NCI-H1436 treated with DMSO at 0.1 percent for 48 hours (cell line): ENCODE measurements at places on chromosomes 16 and 17.

DNA sequence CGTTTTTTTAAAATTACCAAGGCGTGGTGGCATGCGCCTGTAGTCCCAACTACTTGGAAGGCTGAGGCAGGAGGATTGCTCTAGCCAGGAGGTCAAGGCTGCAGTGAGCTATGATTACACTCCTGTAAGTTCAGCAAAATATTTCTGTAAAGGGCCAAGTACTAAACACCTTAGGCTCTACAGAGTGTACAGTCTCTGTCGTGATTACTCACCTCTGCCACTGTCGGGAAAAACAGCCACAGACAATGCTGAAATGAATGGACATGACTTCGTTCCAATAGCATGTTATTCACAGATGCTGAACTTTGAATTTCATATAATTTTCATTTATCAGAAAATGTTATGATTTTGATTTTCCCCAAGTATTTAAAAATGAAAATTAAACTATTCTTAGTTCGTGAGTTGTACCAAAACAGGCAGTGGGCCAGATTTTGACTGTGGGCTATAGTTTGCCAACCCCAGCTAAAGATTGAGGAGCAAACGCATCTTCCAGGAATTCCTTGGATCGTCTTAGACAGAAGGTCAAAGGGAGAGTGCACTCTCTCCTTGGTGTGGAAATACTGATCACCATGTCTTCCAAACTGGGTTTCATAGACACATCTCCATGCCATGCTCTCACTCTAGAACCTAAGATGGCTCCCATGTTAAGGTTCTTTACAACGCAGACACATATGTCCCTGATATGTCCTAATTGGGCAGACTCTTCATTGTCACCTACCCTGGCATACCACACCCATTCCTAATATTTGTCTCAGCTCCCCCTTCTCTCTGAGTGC is 89.5 kb downstream of the MARF1 start:
- DNase-seq: no peak

DNA sequence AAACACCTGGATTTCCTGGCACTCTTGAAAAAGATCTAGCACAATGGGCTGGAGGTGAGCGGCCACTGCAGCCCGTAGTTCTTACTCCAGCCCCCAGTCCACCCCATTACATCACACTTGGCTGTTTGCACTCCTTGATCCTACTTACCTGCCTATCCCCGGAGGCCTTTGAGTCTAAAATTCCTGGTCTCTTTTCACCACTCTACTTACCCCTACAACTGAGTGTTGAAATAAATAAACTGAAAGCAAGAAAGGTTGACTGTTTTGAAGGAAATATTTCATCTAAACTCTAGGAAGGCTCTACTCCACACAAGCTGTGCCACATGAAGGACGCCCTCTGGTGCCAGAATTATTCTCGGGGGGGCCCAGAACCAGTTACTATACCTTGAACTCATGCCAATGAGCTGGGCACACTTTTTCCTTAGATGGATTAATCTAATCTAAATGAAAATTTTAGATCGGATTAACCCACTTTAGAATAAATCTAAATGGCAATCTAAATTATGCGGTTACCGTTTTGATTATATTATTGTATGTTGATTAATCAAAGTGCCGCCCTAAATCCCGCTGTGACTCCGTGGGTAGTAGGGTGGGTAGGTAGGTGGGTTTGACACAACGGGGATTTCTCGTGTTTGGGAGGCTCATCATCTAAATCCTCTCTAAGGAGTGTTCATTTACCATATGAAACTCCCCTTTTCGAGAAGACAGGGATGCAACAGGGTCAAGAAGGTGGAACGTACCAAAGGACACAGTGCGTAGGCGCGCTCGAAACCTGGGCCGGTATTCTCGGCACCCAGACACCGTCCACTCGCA is 651 bp upstream of the EIF1 start:
- DNase-seq: peak; percentile 57

- DNase-seq: no peak
These were observed 17.2 kb downstream of the NT5M start for GRCh38 chr17:17320188-17320910.

GRCh38 chr17:30534938-30535921 is 58.0 kb downstream of the GOSR1 start:
- no peak for DNase-seq

DNA sequence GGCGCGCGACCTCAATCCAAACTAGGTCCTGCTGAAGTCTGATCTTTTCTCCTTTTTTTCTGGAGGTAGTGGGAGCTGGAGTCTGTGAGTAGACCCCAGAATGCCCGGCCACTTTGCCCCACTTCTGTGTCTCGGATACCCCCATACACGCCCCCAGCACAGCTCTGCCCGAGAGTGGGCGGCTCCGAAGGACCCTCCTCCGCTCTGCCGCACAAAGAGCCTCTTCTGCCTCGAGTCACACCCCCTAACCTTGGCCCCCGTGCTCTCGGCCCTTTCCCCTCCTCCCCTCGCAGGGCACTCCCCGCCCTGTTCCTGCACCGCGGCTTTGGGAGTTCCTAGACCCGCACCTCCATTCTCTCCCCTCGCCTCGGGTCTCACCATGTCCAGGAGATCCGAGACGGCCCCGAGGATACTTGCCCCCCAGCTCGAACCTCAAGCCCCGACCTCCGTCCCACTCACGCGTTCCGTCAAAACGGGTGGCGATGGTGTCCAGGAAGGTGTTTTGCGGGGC is 476 bp downstream of the KCNH4 start:
- no peak for DNase-seq

DNA sequence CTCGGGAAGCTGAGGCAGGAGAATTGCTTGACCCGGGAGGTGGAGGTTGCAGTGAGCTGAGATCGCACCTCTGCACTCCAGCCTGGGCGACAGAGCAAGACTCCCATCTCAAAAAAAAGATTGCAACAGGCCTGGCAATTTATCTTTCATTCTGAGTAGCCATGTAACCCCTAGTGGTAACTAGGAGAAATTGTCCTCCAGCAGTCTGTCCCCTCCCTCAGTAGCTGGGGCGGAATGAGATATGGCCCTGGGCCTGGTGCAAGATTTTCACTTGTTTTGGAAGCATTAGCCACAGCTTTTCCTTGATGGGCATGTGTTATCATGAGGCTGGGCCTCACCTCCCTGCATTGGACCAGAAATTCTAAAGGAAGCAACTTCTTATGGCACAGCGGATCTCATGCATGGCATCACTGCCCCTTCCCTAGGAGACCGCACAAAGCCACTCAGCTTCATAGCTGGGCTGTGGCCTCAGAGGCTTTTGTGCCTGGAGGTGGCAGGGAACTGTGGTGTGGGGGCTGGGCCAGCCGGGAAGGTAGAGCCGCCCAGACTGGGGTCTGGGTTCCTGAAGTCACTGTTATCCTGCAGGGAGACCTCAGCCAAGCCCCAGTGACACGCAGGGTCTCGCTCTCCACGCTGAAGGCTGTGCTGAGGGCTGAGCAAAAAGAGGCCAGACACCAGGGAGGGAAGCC is 13.4 kb downstream of the NATD1 start:
- no peak for DNase-seq

DNA sequence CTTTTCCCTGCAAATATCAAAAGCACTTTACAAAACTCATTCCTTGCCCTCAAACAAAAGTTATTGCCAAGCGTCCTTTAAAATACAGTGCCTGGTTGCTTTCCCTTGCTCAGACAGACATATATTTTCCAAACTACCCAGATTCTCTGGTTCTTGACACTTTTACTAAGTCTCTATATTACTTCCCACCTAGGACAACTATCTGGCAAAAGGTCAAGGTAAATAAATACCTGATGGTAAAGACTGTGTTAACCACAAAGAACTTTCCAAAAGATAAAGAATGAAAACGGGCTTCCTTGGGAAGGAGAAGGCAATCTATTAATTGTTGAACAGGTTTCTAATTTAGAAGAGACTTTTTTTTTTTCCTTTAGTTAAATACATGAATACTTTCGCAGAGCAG is 1.9 kb downstream of the HS3ST3A1 start:
- DNase-seq: no peak

DNA sequence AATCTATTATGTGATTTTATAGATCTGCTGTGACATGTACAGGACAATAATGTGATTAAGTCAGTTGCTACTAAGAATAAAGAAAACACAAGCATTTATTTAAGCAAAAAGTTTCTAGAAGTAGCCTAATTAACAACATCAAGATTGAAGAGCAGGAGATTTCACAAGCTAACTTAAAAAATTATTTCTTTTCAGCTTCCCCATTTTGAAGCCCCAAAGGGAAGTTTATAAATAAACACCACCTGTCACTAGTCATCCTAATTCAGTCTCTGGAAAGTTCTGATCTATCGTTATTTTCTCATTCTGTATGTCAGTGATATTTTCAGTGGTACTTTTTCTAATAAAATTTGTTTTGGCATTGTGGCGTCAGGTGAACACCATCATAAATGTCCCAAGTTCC is 8.3 kb downstream of the CAPNS2 start:
- no peak for DNase-seq

DNA sequence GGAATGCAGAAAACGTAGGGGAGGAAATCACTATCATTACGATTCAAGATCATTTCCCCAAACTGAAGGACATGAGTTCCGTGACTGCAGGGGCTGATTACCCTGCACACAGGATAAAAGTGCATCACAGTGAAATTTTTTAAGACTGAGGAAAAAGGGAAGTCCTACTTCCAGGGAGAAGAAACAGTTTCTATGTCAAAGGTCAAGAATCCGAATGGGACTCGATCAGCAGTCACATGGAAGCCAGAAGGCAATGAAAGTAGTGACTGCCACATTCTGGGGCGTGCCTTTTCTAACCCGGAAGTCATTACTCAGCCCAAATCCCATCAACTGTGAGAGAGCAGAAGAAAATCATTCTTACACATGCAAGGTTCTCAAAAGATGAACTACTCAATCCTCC is 12.1 kb downstream of the ZZEF1 start:
- DNase-seq: no peak

GRCh38 chr16:81571592-81572385 is 127.2 kb downstream of the CMIP start:
- DNase-seq: no peak

- DNase-seq: no peak
These were observed 1.8 kb downstream of the SNTB2 start for GRCh38 chr16:69188716-69189115.

GRCh38 chr17:48871035-48871550 is 21.5 kb upstream of the ATP5MC1 start:
- DNase-seq: no peak

- no peak for DNase-seq
These were observed 8.6 kb upstream of the NFATC3 start for GRCh38 chr16:68076560-68076959.

GRCh38 chr16:66405057-66405783 is 21.9 kb upstream of the BEAN1 start:
- DNase-seq: no peak

- no peak for DNase-seq
These were observed 18.8 kb upstream of the TMEM220 start for GRCh38 chr17:10748531-10749181.

DNA sequence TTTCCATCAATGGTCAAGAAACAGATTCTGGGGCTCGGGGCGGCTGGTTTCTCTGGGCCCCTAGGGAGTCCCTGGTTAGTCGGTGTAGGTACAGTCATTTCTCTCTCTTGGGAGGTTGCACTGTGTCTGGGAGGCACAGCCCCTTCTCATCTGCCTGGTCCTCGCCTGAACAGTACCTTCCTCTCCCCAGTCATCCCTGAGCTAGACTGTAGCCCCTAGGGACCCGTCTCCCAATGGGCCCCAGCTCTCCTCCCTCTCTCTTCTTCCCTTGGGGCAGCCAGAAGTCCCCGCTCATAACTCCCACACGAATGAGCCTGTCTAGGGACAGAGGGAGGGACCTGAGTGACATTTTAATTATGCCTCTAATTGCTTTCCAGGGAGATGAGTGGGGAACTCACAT is 20.2 kb upstream of the CPSF4L start:
- peak; percentile 85 for DNase-seq

DNA sequence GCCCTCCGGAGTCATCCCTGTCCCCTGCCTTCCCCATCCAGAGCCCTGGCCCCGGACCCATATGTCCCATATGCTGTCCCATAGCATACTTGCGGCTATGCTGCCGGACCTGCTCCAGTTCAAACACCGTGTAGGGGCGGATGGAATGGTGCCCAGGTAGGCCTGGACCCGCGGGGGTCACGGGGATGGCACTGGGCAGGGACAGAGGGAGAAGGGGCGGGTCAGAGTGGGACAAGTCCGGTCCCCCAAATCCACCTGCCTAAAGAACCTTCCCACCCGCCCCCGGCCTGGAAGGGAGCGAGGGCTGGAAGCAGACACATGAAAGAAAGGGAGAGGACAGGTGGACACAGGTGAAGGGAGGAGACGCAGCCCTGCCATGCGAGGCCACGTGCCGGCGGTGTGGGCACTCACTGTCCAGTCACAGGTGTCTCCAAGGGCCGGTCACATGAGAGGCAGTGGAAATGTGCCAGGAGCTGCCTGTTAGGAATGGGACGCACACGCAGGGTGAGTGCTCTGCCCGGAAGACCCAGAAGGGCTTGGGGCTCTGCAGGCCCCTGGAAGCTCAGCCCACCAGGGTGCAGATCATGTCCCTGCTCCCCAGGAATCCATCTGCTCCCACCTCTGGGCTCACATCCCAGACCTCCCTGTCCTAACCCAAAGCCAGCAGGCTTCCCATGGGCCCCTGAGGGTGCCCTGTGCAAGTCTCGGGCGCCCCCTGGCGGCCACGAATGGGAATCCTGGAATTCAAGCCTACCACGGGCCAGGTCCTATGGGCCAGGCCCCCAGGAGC is 14.0 kb downstream of the UBALD2 start:
- peak; percentile 35 for DNase-seq

- DNase-seq: no peak
These were observed 1.1 kb downstream of the OVCA2 start for GRCh38 chr17:2042933-2043332.

DNA sequence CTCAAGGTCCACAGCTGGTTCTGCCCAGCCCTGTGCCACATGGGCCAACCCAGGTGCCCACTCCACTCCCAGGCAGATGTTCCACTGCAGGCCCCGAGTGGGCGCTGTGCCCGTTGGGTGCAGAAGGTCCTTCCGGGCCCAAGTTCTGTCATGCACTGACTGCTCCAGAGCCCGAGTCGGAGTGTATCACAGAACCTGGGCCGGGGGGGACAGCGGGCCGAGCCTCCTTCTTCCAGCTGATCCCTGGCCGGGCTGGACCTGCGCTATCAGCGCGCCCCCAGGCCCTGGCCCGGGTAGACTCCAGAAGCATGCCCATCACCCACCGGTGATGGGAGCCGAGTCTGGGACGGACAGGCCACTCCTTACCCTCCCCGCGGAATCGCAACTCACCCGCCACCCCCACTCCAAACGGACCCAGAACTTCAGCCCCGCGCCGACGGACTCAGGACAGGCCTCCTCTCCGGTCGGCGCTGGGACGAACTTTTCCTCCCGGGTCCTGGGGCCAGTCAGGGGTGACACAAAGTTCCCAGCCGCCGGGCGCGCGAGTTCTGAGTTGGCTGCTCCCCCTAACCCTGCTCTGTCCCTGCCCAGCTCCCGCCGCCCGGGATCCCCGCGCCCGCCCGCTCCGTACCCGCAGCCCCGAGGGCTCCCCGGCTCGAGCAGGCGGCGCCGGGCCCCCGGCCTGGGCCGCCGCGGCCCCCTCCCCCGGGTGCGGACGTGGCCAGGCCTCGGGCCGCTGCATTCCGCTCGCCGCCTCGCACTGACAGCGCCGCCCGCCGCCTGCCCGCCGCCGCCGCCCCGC is at the start of gene COPZ2:
COPZ2 (minus strand) TSS at position 762 of the 802 bp plus-strand sequence; CDS start at position 742, 20 bp downstream.
- DNase-seq: no peak

DNA sequence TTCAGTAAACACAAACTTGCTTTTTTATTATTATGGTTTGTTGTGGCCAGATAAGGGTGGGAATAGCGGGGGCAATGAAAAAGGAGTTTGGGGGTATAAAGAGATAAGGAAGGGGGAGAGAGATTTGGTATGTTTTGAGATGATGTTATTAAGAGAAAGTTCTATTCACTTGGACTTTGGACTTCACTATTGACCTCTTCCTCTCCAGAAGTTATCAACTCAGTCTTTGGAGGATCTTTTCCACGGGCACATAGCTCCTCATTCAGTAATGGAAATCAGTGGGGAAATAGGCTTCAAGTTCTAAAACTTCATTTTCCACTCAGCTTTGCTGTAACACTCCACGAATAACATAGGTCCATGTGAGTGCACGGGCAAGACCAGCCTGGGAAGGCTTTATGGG is 23.2 kb downstream of the PROCA1 start:
- DNase-seq: no peak
